ENCODE measurements at places on chromosomes 13 and 19. TPM values are rescaled to one million over a fixed set of nuclear protein-coding genes. Genes with fewer than 3 reads are reported as not detected.

DNA sequence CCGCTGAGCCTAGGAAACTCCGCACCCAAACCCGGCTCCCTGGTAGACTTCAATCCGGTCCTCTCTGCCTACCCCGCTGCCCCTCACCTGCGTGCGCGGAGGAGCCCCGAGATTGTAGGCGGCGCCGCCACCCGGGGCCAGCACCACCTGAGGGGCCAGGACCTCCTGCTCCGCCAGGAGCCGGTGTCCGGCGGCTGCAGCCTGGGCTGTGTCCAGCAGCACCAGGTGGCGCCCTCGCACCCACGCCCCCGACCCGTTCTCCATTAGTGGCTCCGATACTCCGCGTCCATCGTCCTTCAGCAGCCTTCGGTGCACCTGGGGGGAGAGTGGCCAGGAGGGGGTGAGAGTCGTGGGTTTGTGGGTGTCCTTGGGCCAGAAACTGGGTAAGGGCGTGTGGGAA lies 18.5 kb downstream of the MAN2B1 start:
- no peaks in the 10 kb centered on the region for H3K27me3 ChIP-seq
- DNase-seq: peak; percentile 28
- H3K36me3 ChIP-seq: no peaks in the 10 kb centered on the region
- H3K4me3 ChIP-seq: peak overlapping the region; percentile 31
- no peak overlapping the region for H3K27ac ChIP-seq

DNA sequence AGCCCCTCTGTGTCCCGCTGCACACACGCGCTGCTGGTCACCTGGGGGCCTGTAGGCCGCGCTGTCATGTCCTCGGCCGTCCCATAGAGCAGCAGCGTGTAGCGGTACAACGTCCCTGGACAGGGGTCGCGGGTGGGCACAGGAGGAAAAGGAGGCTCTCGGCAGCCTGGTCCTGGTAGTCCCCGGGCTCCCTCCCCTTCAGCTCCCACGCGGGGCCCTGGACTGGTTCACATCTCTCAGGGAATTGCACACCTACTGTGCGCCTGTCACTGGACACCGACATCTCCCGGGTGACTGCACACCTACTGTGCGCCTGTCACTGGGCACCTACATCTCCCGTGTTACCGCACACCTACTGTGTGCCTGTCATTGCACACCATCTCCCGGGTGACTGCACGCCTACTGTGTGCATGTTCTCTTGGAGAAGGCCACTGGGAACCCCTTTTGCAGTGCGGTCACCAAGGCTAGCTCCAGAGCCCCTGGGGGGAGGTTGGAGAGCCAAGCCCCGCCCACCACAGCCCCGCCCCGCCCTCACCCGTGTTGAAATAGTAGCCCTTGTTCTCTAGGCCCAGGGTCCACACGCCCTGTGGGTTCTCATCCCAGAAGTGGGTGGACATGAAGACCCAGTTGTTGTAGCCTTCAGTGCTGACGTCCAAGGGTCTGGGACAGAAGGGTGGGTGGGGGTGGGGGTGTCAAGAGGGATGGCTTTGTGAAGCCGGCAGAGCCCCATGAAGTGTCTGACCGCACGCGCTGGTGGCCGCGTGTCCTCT lies 3.5 kb upstream of the C19orf25 start:
- H3K36me3 ChIP-seq: no peaks in the 10 kb centered on the region
- H3K27me3 ChIP-seq: no peaks in the 10 kb centered on the region
- H3K27ac ChIP-seq: no peak overlapping the region
- H3K4me1 ChIP-seq: peaks cover 5% of the 10 kb centered on the region

DNA sequence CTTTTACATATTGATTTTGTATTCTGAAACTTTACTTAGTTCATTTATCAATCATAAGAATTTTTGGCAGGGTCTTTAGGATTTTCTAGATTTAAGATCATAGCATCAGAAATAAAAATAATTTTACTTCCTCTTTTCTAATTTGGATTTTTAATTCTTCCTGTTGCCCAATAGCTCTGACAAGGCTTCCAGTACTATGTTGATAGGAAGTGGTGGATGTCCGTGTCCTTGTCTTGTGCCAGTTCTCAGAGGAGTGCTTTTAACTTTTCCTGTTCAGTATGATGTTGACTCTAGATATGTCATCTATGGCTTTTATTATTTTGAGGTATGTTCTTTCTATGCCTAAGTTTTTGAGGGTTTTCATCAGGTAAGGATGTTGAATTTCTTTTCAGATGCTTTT lies 7.7 kb upstream of the KIR2DL4 start:
- H3K27ac ChIP-seq: no peak overlapping the region
- no peaks in the 10 kb centered on the region for H3K4me1 ChIP-seq
- no peaks in the 10 kb centered on the region for H3K36me3 ChIP-seq
- H3K27me3 ChIP-seq: no peaks in the 10 kb centered on the region
- no peak for DNase-seq

DNA sequence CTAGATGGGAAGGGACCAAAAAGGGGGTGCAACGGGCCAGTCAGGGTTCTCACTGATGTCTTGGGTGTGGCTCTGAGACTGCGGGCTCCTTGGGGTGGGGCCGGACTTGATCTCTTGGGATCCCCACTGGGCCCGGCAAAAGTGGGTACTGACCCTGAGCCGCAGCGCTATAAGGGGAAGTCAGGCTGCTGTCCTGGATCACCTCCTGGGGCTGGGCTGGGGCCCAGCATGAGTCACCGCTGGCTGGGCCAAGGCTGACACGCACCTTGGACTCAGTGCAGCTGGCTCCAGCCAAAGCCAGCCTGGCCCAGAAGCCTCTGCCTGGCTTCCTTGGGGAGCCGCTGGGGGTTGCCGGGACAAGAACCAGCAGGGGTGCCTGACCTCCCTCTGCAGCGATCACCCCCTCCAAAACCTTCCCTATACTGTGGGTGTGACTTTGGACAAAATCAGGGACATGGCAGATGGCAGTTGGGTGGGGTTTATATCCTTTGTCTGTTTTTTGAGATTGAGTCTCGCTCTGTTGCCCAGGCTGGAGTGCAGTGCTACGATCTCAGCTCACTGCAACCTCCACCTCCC lies 617 bp upstream of the IQCN start:
- H3K4me3 ChIP-seq: no peak overlapping the region
- H3K4me1 ChIP-seq: peaks cover 21% of the 10 kb centered on the region
- H3K27ac ChIP-seq: peak overlapping the region; percentile 71
- peak; percentile 92 for DNase-seq

GRCh38 chr13:36086117-36086516 lies 45.1 kb downstream of the DCLK1 start:
- H3K36me3 ChIP-seq: no peaks in the 10 kb centered on the region
- no peak overlapping the region for H3K4me3 ChIP-seq
- H3K4me1 ChIP-seq: no peaks in the 10 kb centered on the region
- H3K27me3 ChIP-seq: no peaks in the 10 kb centered on the region

Gene FCAR
- total RNA-seq: 0.88 TPM

- no peak for DNase-seq
- no peaks in the 10 kb centered on the region for H3K4me1 ChIP-seq
- H3K27me3 ChIP-seq: no peaks in the 10 kb centered on the region
These were observed 77.7 kb downstream of the COL4A1 start for GRCh38 chr13:110228936-110229904.

GRCh38 chr19:6802336-6803035 lies 30.0 kb downstream of the VAV1 start:
- peak; percentile 42 for DNase-seq
- H3K27ac ChIP-seq: peak overlapping the region; percentile 52
- no peaks in the 10 kb centered on the region for H3K36me3 ChIP-seq
- H3K4me3 ChIP-seq: no peak overlapping the region
